Stimulated activated CD4-positive, alpha-beta T cell treated with anti-CD3 and anti-CD28 coated beads, Interleukin-1b, Interleukin-23, amount 100 ng/mL, for 1 hour (primary cell): ENCODE measurements at places on chromosomes 12 and 14.

- no peak for DNase-seq
Measured at GRCh38 chr12:106311139-106311538, 8.6 kb downstream of the TCP11L2 start.

- no peak for DNase-seq
Measured at GRCh38 chr12:13121568-13121967, 18.1 kb upstream of the GSG1 start.

- no peak for DNase-seq
Measured at GRCh38 chr14:66359500-66359899, 126.7 kb upstream of the CCDC196 start.

GRCh38 chr12:117165342-117165741 lies 24.9 kb downstream of the FBXO21 start:
- DNase-seq = no peak

DNA sequence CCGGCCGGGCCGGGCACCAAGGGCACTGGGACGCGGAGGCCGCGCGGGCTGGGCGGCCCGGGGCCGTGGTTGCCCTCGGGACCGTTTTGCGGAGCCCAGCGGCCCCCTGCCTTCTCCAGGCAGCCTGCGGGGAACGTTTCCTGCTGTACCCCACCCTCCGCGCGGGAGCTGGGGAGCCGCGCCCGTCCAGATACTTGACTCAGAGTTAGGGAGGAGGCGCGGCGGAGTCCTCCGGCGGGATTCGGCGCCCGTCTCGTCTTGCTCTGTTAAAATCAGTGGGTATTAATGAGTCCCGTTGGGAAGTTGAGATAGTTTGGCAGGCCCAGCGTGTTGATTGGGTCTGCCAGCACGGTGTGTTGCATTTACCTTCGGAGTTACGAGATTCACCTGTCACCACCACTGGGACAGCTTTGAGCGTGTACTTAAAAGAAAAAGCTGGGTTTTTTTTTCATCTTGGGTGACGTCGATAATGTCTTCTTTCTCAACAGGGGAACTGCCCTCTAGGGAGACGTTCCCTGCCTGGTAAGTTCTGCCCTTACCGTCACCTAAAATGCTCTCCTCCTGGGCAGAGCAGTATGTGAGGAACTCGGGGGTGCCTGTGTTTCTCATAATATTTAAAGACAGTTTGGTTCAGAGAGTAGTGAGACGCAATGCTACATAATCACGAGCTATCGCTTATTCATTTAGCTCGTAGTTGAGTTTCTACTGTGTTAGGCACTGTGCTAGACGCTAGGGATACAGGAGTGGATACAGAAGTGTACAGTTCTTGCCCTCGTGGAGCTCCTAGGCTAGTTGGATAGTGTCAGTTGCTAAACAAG lies 596 bp downstream of the DLST start:
- DNase-seq = no peak

DNA sequence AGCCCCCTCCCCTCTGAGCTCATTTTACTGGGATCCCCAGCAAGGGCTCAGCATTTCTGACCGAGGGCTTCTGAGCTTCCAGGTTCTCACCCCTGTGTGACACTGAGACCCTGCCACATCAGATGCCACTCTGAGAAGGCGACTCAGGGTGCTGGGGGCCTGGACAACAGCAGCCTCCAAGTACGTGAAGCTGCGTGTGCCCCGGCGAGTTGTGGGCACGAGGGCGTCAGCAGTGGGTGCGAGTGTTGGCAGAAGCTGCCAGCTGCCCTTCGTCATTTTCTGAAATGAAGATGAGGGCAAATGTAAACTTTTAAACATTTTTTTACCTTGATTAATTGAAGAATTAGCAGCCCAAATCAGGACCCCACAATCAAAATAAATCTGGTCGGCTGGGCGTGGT lies 32.7 kb upstream of the TEX22 start:
- DNase-seq = no peak

- DNase-seq = no peak
Measured at GRCh38 chr12:24860546-24860945, 88.4 kb downstream of the BCAT1 start.

- DNase-seq = no peak
Measured at GRCh38 chr14:101715210-101716076, 46.1 kb upstream of the PPP2R5C start.

- no peak for DNase-seq
Measured at GRCh38 chr12:53751336-53752191, at the start of gene CISTR. TSS of gene CISTR (minus strand) at chr12:53751979.

DNA sequence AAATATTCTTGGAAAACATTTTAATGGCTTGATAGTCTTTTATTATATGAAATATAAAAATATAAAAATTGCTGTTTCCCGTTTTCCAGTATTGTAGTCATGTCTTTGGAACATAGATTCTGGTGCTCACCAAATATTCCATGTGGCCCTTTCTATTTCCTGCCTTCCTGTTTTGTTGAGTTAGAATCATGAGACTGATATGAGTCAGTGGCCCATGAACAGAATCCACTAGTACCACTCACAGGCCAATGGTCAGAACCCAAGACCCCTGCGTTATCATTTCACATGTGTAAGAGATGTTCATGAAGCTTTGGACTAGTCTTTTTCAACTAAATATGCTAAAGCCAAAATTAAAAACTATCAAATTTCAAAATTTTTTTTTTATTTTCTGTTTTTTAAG lies 56.9 kb downstream of the BICD1 start:
- DNase-seq = no peak
